ENCODE measurements at places on chromosomes 6 and 20.

DNA sequence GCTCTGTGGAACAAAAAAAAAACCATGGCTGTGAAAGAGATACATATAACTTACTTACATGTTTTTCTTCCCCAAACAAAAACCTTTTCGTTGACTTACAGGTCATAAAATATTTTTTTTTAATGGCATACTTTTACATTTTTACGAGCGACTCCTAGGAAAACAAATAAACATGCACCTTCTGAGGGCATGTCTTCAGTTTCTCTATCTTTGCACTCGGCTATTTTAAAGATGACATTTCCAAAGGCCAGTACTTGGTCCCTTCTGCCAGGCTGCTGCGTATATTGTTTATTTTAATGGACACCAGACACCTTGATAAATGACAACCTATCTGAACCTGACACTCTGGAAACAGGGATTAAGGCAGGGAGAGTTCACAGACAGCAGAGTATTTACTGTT lies 49.4 kb downstream of the PIGU start:
- DNase-seq: no peak

DNA sequence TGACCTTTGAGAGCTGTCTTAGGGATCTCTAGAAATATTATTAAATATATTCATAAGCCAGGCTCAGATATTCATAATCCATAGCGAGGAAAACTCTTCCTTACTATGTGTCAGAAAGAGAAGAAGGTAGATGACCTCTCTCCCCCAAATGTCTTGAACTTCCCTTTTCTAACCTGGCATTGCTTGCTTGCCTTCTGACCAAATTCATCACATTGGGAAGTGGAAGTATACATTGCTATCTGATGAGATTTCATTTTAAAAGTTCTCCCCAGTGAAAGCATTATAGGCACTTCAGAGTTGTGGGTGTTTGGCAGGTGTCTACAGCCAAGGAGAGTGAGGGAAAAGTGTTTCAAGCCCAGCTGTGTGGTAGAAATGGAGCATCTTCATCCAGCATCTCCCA lies 197.3 kb downstream of the ZFAND3 start:
- DNase-seq: no peak

DNA sequence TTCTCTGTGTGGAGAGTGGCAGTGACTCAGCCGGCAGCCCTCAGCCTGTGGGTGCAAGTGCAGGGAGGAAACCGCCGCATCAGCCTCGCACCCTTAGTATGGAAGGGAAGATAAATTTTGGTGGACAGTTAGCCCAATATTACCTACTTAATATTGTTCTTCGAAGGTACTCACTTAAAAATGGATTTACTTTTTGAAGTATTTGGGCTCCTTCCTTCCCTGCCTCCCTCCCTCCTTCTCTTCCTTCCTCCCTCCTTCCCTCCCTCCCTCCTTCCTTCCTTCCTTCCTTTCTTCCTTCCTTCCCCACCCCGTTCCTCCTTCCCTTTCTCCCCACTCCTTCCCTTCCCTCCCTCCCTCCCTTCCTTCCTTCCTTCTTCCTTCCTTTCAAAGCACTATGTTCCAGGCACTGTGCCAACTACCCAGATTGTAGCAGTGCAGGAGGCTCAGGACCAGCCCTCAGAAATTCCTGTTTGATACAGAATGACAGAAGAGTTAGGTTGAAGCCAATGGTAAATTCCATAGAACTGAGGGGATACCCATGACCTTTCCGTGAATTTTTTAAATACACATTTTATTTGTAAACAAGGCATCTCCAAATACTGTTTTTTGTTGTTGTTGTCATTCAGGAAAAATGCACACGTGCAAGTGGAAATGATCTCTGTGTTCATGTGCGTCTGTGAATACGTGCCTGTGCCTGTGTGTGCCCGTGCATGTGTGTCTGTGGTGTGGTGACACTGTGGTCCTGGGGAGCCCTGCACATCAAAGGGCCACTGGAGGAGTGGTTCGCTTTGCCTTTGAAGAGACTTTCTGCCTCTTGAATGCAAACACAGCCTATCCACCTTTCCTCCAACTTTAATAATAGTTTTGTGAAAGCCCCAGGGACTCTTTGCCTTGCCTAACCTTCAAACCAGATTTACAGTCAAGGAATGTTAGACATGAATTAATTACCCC lies 141.7 kb downstream of the EDN3 start:
- no peak for DNase-seq

DNA sequence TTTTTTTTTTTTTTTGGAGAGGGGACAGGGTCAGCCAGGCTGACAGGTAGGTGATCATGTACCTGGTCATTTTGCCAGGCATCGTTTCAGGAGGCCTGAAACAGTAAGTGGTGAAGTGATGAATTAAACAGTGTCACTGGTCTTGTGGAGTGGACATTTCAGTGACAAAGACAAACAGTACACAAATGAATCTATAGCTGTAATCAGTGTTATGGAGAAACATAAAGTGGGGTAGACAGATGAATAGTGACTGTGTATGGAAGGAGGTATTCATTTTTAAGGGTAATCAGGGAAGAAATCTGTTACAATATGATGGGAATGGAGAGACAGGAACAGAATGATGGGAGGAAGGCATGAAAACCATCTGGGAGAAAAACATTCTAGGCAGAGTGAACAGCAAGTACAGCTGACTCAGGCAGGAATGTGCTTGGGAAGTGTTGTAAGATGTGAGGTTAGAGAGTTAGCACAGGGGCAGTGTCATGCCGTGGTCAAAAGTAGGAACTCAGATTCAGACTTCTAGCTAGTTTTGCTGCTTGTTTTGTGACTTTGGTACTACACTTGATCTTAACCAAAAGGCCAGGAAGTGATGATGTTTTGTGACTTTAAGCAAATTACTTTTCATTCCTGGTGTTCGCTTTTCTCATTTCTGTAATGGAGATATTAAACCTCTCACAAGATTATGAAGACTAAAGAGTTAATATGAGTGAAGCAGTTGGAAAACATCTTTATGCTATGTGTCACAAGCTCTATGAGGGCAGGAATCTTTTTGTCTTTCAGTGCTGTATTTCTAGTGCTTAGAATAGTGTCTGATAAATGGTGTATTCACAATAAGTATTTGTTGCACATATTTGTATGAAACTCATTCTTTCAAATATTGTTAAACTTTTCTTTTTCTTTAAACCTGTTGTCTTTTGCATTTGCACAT lies 43.4 kb downstream of the QKI start:
- DNase-seq: no peak

GRCh38 chr6:33710296-33711121 lies 991 bp downstream of the UQCC2 start:
- DNase-seq: no peak

DNA sequence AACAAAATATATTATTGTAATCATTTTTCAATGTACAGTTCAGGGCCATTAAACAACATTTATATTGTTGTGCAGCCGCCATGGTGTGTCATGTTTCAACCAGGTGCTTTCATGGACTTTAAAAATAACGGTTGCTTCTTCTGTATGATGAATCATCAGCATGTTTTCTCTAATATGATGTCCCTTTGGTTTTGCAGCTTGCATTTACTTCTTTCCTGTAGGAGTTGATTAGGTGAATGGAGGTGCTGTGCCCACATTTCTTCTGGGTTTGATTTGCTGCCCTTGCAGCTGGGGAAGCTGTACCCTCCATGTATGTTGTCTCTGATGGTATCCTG lies 54.9 kb upstream of the TULP4 start:
- DNase-seq: no peak

DNA sequence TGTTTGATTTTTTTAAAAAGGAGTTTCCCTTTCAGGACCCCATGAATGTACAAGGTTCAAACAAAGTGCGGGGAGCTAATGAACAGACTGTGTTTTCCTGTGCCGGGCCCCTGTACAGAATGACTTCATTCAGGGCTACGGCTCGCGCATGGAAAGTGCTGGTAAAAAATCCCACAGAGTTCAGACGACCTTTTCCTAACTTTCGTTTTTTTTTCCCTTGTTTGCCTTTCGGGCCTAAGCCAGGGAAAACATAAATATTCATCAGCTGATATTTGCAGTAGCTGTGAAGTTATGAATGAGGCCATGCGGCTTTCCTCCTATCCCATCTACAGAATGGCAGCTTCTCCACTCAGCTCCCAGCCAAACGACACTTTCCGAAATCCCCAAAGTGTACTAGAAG lies 74.0 kb downstream of the HAO1 start:
- no peak for DNase-seq

GRCh38 chr6:134173366-134173725 lies 120.9 kb upstream of the SLC2A12 start:
- DNase-seq: no peak

GRCh38 chr6:169558774-169559441 lies 142.9 kb downstream of the WDR27 start:
- no peak for DNase-seq

DNA sequence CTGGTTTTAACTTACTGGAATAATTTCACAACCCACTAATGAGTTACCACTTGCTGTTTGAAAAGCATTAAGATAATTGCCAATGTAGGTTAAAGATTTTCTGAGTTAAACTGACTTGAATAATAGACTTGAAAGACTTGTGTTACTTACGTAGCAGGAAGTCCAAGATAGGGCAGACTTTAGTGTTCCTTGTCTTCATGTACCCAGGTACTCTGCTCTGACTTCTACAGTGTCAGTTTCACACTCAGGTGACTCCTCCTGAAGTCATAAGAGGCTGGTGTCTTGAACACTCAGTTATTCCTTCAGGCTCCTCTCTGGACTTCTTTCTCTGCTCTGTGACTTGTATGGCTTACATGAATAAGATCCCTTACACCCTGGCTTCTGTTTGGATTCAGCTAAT lies 76.3 kb upstream of the SGK1 start:
- DNase-seq: no peak

Measured in CD4-positive, alpha-beta memory T cell (primary cell).